ENCODE measurements at places on chromosomes 2 and 18.

DNA sequence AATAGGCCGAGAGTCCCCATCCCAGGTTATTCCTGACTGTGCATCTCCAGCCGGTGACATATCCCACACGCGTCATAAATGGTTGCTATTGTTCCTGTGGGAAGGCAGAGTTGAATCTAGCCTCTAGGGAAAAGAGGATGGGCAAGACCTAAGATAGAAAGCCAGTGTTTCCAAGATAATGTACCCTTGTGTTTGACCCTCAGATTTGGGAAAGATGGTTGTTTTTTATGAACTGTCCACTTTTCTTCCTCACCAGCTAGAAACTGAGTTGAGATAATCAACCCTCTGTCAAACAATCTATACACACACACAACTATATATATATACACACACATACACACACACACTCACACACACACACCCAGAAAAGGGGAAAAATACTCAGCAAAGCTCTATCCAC, 131.0 kb downstream of the PRKCE start:
- no peak for DNase-seq

- no peak for DNase-seq
Measured at GRCh38 chr2:143254110-143254509, 124.9 kb downstream of the ARHGAP15 start.

DNA sequence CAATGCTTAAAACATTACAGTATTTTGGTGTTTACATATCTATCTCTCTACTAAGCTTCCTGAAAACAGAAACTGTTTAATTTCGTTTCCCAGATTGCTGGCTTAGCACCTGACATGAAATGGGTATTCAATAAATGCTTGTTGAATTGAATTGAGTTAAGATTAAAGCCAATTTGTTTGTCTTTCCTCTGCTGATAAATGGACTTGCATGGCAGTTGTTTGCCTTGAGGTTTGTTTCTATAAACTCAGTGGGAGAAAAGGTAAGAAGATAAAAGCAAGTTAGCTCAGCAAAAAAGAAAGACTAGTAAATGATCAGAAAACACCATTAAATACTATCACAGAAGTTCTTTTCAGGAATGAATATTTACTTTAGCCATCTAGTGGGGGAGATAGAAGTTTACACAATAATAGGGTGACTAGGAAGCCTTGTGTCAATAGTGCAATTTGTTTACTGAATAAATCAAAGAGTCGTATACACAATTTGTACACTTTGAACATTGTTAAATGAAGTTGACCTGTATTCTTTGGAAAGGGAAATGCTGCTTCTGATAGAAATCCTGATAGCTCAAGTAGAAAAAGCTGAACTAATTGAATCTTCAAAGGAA, 754.5 kb upstream of the FAM98A start:
- no peak for DNase-seq

- no peak for DNase-seq
Measured at GRCh38 chr2:135694711-135695110, 46.9 kb upstream of the UBXN4 start.

GRCh38 chr2:143219266-143219665, 90.0 kb downstream of the ARHGAP15 start:
- DNase-seq, result no peak

GRCh38 chr2:172342611-172343010, 84.8 kb upstream of the ITGA6 start:
- no peak for DNase-seq
